ENCODE measurements at places on chromosomes 2 and 18.

DNA sequence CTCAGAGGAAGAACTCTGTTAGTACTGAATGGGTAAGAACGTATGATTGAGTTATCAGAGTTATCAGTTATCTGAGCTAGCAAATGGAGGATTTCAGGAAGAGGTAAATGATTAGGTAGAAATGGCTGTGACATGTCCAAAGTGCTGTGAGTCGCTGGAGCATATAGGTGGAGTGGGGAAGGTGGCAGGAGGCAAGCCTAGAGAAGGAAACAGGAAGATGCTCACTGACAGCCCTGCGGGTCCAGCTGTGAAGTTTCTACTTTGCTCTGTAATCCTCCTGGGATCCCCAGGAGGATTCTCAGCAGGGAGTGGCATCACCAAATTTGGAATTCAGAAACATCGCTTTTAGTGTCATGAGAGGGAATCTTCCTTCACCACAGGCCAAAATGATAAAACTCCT, 52.0 kb downstream of the GYPC start:
- no peak for DNase-seq

GRCh38 chr2:185137700-185138099, 539.4 kb downstream of the ZNF804A start:
- no peak for DNase-seq

DNA sequence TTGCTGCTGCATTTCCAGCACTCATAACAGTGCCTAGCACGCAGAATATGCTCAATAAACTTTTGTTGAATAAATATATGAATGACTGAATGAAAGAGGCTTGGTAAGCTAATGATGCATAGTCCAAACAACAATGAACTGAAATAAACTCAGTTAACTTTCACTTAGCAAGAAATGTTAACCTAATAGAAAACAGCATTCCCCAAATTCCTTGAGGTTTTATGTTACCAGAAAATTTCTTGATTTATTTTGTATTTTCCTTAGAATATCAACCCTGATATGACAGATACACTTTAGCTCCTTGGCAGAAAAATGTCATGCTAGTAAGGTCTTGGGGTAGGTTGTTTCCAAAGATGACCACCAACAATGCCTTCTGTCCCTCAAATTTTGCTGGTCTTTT, 217.4 kb downstream of the KCNE4 start:
- DNase-seq = no peak

GRCh38 chr2:174952607-174953006, 52.6 kb downstream of the CHN1 start:
- no peak for DNase-seq

DNA sequence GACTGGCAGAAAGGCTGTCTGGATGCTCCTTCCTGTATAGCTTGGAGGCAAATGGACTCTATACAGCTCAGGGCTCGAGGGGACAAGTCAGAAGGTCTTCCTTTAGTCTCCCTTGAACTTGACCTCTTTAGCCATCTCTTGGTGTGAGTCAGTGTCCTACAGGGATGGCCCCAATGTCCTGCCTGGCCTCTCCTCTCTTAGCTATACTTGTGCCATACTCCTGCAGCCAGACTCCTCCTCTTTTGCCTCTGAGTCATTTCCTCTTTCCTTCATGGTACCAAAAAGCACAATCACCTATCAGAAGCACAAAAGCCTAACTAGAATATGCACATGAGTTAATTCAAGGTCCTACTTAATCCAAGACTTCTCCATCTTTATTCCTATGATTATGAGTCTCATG, 112.7 kb downstream of the XRCC5 start:
- no peak for DNase-seq

- no peak for DNase-seq
These were observed 482.3 kb downstream of the TGIF1 start for GRCh38 chr18:3932276-3932675.

DNA sequence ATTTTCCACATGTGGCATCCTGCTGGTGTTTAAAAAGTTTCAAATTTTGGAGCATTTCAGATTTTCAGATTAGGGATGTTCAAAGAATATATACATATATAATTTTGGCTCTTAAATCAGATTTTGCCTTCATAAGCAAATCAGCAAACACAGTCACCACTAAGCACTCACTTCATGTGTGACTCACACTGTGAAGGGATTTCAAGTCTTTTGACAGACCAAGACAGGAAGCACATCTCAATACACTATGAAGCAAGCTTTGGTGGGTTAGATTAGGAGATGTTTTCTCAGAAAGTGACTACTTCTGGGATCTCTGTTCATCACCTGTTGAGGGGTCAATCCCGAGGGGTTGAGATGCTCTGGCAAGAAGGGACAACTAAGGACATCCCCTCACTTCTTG, 227.8 kb upstream of the RBBP8 start:
- DNase-seq = no peak
